ENCODE measurements at places on chromosomes 6 and 20.

GRCh38 chr6:11631008-11631407, 93.5 kb downstream of the TMEM170B start:
- no peak for DNase-seq

DNA sequence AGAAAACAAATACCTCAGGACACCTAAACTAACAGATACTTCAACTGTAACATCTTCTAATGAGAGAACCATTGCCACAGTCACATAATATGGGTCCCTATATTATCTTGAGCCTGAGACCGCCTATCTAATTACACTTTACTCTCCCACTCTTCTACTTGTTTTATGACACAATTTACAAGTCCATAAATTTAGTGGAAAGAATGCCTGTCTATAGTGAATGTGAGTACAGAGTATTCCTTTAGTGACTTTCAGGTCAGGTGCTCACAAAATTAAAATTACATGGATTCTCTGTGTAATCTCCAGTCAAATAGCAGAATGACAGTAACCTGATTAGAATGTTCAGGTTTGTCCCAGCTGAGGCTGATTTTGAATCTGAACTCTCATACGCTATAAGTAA, 624.1 kb downstream of the PKHD1 start:
- no peak for DNase-seq

- no peak for DNase-seq
Observed at GRCh38 chr20:2741463-2741862, 48.9 kb downstream of the EBF4 start.

- no peak for DNase-seq
Observed at GRCh38 chr20:32823078-32823477, 3.3 kb downstream of the MAPRE1 start.

- no peak for DNase-seq
Observed at GRCh38 chr20:39103732-39104131, 141.6 kb downstream of the DHX35 start.

- DNase-seq, result no peak
Observed at GRCh38 chr20:31720486-31721407, 1.9 kb downstream of the BCL2L1 start.

GRCh38 chr20:1804554-1804956, 90.7 kb upstream of the SIRPA start:
- DNase-seq, result no peak

DNA sequence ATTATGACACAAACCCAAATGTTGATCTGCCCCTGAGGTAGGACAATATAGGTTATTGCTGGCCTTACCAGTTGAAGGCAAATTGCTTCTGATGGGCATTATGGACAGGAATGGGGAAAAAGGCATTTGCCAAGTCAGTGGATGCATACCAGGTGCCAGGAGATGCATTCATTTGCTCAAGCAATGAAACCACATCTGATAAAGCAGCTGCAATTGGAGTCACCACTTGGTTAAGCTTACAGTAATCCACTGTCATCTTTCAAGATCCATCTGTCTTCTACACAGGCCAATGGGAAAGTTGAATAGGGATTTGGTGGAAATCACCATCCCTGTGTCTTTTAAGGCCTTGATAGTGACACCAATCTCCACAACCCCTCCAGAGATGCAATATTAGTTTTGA, 648.6 kb downstream of the COL12A1 start:
- DNase-seq, result no peak

- DNase-seq, result no peak
Observed at GRCh38 chr6:26554697-26555504, 16.7 kb downstream of the HMGN4 start.

DNA sequence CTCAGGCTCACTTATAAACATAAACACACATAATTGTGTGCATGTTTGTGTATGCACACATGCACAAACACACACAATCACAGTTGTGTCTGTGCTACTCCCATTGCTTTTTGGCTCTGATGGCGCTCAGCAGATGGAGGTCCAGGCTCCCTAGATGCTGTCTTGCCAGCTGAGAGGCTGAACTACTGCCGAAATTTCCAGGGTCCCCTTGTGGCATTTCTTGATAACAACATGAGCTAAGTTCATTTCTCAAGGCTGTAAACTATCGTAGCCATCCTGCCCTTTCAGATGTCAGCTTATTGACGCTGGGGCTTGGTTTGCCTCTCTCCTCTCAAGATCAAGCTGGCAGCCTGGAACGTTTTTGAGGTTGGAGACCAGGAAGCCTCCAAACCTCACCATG, 313.9 kb upstream of the RNF24 start:
- DNase-seq, result no peak

DNA sequence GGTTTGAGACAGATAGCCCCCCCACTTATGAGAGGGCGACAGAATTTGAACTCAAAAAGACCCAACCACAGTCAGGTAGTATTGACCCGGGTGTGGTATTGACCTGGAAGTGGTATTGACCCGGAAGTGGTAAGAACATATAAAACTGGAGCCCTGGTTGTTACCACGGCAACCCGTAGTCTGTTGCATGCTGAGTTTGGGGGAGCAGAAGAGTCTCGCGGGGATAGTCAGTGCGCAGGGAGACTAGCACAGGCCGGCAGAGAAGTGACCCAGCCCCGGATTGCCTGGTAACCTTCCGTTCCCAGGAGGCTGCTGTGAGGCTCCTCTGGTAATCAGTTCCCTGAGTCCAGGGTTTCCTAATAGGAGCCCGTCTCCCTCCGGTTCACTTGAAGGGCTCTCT, 96.2 kb downstream of the SNX5 start:
- no peak for DNase-seq

- no peak for DNase-seq
Observed at GRCh38 chr20:10625641-10626040, 48.2 kb downstream of the JAG1 start.

- no peak for DNase-seq
Observed at GRCh38 chr6:70669133-70669532, 1.4 kb downstream of the SMAP1 start.

- DNase-seq, result no peak
Observed at GRCh38 chr20:22821796-22822195, 213.3 kb upstream of the SSTR4 start.

- no peak for DNase-seq
Observed at GRCh38 chr20:62201173-62202082, 18.6 kb downstream of the MTG2 start.

GRCh38 chr6:44202332-44202971, 14.3 kb upstream of the MYMX start:
- no peak for DNase-seq

GRCh38 chr20:60589623-60590022, 631.4 kb downstream of the CDH26 start:
- peak; percentile 7 for DNase-seq

- no peak for DNase-seq
Observed at GRCh38 chr6:169530752-169531123, 171.1 kb downstream of the WDR27 start.

DNA sequence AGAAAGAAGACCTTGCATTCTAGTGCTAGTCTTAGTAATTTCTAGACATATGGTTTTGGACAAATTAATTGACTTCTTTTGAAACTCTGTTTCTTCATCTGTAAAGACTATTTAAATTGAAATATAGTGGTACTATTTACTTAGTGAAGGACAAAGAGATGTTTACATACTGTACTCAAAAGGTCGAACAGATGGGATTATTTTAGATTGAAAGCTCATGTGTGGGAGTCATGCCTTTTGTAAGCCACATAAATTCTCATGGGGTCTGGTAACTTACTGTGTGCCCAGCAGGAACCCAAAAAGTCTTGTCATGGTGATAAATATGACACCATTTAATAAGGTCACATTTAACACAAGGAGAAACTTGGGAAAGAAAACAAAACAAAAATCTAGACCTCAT, 368.2 kb upstream of the CITED2 start:
- no peak for DNase-seq

GRCh38 chr6:113662688-113663333, 194.3 kb upstream of the MARCKS start:
- DNase-seq, result no peak

GRCh38 chr20:25553819-25554296, 31.5 kb downstream of the NINL start:
- peak; percentile 54 for DNase-seq

DNA sequence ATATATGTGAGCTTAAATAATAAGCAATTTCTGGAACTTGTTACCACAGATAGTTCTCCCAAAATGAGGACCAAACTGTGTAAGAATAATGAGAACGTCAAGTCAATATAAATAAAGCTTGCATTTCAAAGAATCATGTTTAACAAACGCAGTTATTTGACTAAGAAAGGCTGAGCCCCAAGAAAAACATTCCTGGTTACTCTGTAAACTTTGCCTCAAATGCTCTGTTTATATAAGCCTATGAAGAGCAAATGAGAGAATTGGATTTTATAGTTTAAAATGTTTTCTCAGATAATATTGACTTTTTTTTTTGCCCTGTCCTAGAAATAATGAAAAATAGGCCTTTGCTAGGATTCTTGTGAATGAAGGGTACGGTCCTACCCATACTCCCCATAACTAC, 81.3 kb downstream of the C6orf52 start:
- peak; percentile 87 for DNase-seq

- DNase-seq, result no peak
Observed at GRCh38 chr6:146709036-146709622, 110.4 kb downstream of the ADGB start.

- DNase-seq, result no peak
Observed at GRCh38 chr6:75350808-75351207, 66.2 kb upstream of the TMEM30A start.

GRCh38 chr6:31669676-31670075, at the start of gene LY6G5B:
Gene LY6G5B, plus strand, starts transcription at chr6:31669976. Its CDS starts 975 bp downstream, at chr6:31670951.
- no peak for DNase-seq

GRCh38 chr6:55643861-55644260, 64.9 kb upstream of the HMGCLL1 start:
- no peak for DNase-seq

DNA sequence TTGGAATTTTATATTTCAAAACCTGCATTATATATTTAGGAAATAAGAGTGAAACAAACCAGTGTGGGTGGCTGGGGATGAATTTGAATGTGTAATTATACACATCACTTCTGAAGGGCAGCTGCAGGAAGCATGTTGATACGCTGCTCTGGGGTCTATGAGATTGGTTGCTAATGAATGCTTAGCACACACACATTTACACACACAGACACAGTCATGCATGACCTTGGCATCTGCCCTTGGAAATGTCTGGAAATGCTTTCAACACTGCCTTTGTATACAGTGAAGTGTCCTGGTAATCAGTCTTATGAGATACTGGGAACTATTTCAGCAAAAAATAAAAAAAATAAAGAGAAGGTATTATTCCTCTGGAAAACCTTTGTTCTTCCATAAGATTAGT, 83.4 kb downstream of the ELOVL4 start:
- DNase-seq, result no peak

- DNase-seq, result no peak
Observed at GRCh38 chr6:113147544-113147943, 709.6 kb upstream of the MARCKS start.
